Fibroblast of skin of scalp (primary cell): ENCODE measurements at places on chromosomes 4 and X.

DNA sequence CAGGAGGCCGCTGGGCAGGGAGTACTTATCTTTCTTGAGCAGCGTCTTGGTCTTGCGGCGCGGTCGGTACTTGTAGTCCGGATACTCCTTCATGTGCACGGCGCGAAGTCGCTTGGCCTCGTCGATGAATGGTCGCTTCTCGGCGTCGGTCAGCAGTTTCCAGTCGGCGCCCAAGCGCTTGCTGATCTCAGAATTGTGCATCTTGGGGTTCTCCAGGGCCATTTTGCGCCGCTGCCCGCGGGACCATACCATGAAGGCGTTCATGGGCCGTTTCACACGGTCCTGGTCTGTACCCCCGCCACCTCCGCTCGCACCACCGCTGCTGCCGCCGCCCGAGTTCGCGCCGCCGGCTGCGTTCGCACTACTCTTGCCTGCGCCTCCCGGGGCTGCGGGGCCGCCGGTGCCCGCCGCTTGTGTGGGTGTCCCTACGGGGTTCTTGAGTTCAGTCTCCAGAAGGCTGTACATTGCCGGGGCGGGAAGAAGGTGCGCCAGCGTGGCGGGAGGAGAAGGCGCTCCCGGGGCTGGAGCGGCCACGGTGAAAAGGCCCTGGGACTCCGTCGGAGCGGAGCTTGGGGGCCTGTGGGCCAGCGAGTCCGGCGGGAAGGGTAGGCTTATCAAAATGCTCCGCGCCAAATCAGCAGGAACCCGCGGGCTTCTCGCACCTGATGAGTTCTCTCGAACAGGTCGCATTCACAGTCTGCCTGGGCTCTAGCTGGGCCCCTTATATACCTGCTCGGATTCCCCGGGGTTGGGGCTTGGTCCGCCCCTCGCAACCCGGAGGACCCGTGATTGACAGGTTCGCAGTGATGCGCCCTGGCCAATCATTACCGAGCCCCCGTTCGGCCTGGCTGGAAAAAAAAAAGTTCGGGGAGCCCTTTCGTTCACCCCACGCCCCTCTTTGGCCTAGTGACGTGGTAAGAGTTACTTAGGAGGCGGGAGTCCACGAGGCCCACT lies at the start of gene SOX3:
Gene SOX3, minus strand, starts transcription at position 699 of the 954 bp plus-strand sequence. Its CDS starts 9 bp downstream, at position 690.
- no peak for DNase-seq

DNA sequence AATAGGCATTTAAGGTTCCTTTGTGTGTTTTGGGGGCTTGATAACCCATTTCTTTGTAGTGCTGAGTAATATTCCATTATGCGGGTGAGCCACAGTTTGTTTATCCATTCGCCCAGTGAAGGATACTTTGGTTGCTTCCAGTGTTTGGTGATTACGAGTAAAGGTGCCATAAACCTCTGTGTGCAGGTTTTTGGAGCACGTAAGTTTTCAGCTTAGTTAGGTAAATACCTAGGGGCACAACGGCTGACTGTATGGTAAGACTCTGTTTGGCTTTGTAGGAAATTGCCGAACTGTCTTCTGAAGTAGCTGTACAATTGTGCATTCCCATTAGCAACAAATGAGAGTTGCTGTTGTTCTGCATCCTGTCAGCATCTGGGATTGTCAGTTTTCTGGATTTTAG lies 3.8 kb upstream of the TBL1X start:
- no peak for DNase-seq

DNA sequence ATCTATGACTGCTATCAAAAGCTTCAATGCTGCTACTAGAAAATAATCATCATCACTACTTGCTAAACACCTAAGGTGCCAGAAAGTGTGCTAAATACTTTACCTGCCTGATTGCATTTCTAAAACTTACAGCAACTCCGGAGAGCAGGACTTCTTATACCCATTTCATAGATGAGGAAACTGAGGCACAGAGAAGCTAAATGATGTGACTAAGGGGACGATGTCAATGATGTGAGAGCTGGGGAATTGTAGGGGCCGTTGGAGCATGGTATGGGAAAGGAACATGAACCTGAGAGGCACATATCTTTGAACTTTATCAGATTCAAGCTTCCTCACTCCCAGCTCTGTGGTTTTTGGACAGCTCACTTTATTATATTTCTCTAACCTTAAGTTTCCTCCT lies 38.7 kb downstream of the CCKAR start:
- no peak for DNase-seq

- DNase-seq, result peak; percentile 62
These were observed 34.0 kb upstream of the GRPEL1 start for GRCh38 chr4:7101692-7102515.

GRCh38 chr4:83216959-83217683 lies 67.5 kb downstream of the COQ2 start:
- no peak for DNase-seq

- DNase-seq, result no peak
These were observed 2.9 kb upstream of the HAND2 start for GRCh38 chr4:173532725-173533511.

- DNase-seq, result no peak
These were observed 70.7 kb upstream of the HCCS start for GRCh38 chrX:11040405-11040804.

DNA sequence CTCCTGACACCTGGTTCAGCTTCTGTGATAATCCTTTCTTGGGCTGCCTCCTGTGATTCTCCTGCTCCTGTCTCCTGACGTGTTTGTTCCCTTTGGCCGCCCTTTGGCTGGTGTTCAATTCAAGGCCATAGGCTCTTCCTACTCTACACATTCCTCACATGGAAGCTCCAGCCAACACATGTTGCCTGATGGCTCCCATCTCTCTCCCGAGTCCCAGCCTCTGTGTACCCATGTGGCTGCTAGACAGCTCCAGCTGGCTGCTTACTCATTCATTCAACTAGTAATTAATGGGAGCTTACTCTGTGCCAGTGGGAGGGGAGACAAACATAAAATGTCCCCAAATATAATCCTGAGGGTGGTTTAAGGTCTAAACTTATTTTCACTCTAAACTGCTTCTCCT lies 9.2 kb upstream of the MED28 start:
- DNase-seq, result no peak
